ENCODE measurements at places on chromosomes 6 and 20. TPM values are rescaled to one million over a fixed set of nuclear protein-coding genes. Genes with fewer than 3 reads are reported as not detected.

DNA sequence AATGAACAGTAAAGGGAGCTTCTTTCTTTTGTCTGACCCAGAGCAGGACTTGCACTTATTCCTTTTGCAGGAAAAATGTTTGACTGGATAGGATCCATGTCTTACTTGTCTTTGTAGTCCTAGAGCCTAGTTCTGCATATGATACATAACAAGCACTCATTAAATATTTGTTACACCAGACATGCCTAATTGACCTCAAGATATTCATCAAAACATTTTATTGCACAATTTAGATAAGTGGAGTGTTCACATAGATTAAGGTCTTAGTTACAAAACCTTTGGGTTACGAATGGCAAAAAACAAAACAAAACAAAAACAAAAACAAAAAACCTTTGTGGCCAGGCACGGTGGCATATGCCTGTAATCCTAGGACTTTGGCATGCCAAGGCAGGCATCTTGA is 735.8 kb upstream of the NRSN1 start:
- no peak for DNase-seq

DNA sequence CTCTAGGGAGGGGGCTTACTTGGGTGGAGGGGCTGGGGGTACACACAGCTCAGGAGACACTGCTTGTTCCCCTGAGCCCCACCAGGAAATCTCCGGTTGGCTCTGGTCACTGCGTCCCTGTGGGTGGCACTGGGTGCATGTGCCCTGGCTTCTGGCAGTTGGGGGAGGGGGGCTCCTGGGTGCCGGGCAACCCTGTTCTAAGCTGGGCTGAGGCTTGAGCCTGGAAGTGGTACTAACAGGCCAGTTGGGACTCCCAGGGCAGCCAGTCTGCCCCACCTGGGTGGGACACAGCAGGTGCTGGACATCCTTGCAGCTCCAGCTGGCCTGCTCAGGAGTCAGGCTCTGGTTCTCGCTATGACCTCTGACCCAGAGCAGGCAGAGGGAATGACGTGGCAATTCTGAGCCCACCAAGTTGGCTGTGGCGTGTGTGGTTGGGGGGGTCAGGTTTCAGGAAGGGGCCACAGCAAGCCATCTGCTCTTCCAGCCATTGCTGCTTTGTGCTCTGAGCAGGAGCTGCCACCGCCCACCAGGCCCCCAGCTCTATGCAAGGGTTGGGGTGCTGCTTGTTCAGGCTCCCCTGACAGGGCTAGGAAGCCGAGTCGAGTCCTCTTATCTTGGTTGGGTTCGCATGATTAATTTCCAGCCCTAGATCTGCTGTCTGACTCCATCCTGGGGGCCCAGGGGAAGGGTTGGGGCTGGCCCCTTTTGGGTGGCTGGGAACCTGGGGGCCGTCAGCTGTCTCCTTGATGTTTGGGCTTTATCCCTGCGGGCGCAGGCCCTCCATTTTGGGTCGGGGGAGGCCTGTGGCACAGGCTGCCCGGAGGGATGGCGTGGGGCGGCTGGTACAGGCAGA is 590 bp downstream of the C20orf204 start:
- no peak for DNase-seq

DNA sequence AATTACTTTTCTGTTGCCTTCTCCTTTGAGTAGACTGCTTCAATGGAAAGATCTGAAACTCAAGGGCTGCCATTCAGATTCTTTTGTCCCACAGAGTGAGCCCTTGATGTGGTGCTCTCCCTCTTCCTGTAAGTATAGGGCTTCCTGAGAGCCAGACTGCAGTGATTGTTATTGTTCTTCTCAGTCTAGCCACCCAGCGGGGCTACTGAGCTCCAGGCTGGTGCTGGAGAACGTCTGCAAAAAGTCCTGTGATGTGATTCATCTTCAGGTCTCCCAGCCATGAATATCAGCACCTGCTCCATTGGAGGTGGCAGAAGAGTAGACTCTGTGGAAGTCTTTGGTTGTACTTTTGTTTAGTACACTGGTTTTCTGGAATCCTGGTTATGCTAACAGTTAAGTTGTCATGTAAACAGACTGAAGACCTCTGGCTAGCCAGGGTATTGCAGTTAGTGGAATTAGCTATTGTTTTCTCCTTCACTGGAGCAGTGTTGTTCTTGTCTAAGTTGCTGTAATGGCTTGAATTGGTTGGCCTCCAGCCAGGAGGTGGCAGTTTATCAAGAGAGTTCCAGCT is 240.9 kb downstream of the COL12A1 start:
- no peak for DNase-seq

- DNase-seq: no peak
Measured at GRCh38 chr6:129493354-129493902, 216.5 kb downstream of the ARHGAP18 start.

DNA sequence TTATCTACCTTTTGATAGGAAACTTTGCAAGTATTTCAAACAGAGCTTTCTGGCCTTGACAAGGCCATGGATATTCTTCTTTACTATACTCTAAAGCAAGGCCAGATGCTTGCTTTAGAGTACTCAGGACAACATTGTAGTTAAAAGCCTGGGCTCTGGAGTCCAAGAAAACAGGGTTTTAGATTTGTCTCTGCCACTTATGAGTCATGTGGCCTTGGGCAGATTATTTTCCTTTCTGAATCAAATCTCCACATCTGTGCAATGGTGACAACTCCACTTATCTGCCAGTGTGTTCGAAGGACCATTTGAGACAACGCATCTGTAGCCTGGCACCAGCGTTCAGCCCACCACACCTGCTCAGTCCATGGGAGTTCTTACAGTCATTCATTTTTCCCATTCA is 265.9 kb upstream of the RIN2 start:
- no peak for DNase-seq

- DNase-seq: no peak
Measured at GRCh38 chr20:46984405-46984804, 89.8 kb downstream of the EYA2 start.

DNA sequence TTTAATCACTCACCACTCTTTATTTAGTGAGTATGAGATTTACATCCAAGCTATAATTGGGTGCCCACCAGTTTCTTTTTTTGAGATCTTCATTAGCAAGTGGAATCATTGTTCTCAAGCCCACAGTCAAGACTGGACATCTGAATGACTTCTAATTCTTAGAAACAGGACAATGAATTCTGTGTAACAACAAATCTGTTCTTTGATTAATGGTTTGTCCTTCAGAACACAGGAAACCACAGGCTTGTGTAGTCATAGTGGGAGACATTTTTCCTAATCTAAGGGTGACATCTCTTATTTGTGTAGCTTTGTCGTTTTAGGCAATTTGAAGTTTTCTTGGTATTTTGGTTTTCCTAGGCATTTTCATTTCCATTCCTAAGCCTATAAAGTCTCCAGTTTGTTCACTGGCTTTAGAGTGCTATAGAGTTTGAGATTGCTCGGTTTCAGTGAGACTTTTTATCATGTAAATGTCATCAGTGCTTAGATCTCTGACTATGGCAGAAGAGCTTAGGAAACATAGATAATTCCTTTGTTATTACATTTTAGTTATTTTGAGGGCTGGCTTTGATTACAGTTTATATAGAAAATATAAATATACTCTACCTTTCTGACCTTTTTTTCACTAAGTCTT is 903.9 kb upstream of the MAP3K7 start:
- no peak for DNase-seq

- no peak for DNase-seq
Measured at GRCh38 chr20:33539129-33539528, 49.2 kb downstream of the CBFA2T2 start.

- no peak for DNase-seq
Measured at GRCh38 chr20:2887715-2888114, 14.4 kb downstream of the PTPRA start.

- DNase-seq: no peak
Measured at GRCh38 chr6:43547222-43547621, 28.6 kb downstream of the XPO5 start.

DNA sequence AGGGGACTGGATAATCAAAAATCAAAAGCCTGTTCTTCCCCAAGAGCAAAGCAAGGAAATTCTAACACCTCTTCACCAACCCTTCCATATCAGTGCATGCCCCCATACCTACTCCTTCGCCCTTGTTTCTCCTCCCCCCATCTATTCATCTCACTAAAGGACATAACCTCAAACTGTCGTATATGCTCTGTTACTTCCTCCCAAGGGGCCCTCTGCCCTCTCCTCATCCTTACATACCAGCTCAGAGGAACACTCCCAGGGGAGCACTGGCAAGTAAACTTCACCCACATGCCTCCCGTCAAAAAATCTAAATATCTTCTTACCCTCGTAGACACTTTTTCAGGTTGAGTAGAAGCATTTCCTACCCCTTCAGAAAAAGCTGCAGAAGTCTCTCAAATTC is 9.4 kb upstream of the ADTRP start:
- DNase-seq: no peak

DNA sequence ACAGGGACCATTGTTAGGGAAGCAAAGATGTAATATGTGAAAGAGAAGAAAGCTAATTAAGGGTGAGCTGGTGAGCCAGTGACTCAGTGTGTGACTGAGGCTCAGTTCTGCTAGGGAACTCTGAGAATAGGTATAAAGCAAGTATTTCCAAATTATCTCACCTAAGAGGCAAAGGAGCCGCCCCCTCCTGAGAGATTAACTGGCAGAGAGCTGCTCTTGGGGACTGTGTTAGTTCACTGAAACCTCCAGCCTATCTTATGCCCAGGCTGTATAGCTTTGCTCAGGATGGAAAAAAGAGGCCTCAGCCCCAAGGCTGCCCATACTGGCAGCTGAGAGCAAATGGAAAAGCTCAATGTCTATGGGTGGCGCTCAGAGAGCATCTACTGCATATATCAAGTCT is 152.0 kb downstream of the PAK5 start:
- DNase-seq: no peak

- DNase-seq: no peak
Measured at GRCh38 chr6:148415511-148416260, 73.0 kb downstream of the SASH1 start.

DNA sequence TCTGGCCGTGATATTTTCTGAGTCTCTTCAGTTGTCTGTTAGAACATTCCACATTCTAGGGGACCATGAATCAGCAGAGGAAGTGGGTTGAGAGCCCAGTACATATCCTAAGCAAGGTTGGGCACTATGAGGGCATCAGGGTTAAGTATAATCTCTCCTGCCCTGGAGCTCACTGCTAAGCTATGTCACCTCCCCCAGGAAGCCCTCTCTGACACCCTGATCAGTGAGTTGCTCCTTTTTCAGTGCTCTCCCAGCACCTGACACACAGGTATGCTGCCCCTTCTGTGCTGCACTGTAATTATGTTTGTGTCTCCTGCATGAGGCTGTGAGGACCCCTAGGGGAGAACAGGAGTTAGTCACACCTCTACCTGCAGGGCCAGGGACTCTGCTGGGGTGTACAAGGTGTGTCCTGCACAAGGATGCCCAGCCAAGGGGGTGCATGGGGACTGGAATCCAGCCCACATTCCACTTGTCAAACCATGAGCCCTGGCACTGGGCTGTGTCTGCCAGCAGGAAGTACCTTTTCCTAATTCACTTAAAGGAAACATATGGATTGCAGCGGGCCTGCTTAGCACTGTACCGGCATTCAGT is 3.9 kb downstream of the RAB44 start:
- no peak for DNase-seq

DNA sequence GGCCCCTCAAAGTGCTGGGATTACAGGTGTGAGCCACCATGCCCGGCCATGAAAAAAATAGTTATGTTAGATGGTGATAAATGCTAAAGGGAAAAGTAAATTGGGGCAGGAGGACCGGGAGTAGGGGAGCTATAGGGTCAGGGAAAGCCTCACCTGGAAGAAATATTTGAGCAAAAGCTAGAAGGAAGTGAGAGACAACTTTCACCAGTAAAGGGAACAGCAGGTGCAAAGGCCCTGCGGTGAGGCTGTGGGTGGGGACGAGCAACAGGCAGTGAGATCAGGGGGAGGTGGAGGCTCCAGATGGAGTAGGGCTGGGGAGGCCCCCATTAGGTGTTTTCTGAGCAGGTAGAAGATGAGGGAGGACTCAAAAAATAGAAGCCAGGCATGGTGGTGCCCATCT is 16.0 kb downstream of the BCAS4 start:
- no peak for DNase-seq

DNA sequence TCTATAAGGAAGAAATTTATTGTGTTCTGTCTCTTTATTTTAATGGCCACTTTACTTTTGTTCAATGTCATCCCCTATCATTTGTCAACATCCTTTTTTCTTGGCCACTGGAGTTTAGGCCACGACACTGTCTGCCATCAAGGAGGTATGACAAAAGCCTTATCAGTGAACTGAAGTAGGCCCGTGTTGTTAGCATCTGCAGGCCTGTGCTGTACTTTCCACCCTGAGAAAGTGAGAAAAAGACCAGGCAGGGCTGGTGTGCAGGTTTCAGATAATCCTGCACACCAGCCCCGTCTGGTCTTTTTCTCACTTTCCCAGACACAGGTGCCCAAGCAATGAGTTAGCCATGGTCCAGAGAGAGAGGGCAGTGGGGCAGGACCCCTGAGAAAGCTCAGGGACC is 57.6 kb downstream of the GOPC start:
- DNase-seq: no peak

DNA sequence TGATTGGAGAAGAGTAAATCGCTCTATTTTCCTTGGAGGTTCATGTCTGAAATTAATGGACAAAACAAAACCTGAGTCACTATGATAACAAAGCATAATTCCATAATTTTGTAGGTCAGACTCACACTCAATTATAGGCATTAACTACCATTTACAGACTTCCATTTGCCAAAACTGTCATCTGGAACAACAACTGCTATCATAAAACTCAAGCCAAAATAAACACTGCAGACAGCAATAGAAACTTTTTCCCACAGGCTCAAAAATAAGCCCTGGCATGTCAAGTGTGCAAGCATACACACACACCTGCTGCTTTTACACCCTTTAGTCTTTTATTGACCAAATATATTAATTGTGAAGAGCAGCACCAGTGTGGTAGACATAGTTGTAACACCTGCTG is 7.1 kb downstream of the MRPS10 start:
- no peak for DNase-seq

DNA sequence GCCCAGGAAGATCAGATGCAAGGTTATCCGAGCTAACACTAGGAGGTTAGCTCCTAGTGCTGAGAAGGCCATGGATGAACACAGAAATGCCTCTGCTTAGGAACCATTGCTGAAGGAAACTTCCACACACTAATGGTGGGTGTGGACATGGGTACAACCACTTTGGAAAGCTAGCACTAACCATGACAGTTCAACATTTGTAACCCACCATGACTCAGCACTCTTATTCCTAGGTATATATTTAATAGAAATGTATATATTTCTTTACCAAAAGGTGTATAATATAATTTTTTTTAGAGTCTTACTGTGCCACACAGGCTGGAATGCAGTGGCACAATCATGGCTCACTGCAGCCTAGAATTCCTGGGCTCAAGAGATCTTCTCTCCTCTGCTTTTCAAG is 85.3 kb upstream of the BTBD3 start:
- no peak for DNase-seq

GRCh38 chr6:16338577-16339264 is 100.3 kb downstream of the GMPR start:
- no peak for DNase-seq

Gene C2
- total RNA-seq: 1.8 TPM

Gene HLA-DRB1
- 16.4 TPM for total RNA-seq

Gene MATN4
- total RNA-seq: not detected

Gene SEMG1
- not detected for total RNA-seq

Gene NPEPL1
- 49.5 TPM for total RNA-seq

Gene PCK1
- total RNA-seq: not detected

Gene MACROD2
- 0.86 TPM for total RNA-seq

Gene SNPH
- total RNA-seq: 6.6 TPM

Gene GRM1
- total RNA-seq: not detected

Gene PEX3
- total RNA-seq: 28.8 TPM

Gene AFDN
- total RNA-seq: 14.7 TPM

Gene JPH2
- not detected for total RNA-seq

Data from naive thymus-derived CD4-positive, alpha-beta T cell (primary cell).